ENCODE measurements at places on chromosomes 11 and 22.
A peak's percentile ranks its signal among the peaks of the same experiment; 100 is the strongest.

GRCh38 chr11:104817973-104818372 is 80.3 kb downstream of the CASP12 start:
- DNase-seq, result no peak

DNA sequence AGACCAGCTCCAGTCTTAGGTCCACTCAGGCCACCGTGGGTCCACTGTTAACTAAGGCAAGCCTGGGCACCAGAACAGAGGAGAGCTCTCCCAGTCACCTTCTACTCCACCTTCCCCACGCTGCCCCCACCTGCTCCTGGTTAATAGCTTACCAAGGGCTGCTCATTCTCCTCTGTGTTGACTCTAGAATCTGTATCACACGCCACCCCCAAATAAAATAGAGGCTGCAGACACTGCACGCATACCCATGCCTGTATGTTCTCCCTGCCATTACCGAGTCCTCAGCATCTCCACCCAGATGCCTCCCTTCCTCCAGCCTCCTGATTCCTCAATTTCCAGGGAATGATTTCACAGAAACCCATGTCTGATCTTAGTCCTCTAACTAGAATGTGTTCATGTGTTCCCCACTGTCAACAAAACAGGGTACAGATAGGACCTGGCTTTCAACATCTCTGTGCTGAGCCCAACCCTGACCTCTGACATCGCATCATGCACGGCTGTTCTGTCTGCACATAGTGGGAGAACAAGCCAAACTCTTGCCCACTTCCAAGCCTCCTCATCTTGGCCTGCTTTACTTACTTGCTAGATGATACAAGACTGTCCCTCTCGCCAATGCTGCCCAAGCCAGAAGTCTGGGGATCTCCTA is 49.8 kb downstream of the SMCO4 start:
- peak; percentile 17 for DNase-seq

DNA sequence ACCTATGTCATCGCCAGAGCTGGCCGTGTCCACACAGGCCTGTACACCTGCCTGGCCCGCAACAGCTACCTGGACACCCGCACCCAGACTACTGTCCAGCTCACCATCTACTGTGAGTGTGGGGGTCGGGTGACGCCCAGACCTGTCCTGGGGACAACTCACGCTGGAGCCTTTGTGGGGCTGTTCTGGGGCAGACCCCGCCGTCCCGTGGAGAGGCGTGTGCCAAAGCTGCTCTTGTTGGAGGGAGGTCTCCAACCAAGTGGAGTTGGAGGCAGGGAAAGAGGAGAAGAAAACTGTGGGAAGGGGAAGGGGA is 4.3 kb downstream of the VSIG10L2 start:
- no peak for DNase-seq

DNA sequence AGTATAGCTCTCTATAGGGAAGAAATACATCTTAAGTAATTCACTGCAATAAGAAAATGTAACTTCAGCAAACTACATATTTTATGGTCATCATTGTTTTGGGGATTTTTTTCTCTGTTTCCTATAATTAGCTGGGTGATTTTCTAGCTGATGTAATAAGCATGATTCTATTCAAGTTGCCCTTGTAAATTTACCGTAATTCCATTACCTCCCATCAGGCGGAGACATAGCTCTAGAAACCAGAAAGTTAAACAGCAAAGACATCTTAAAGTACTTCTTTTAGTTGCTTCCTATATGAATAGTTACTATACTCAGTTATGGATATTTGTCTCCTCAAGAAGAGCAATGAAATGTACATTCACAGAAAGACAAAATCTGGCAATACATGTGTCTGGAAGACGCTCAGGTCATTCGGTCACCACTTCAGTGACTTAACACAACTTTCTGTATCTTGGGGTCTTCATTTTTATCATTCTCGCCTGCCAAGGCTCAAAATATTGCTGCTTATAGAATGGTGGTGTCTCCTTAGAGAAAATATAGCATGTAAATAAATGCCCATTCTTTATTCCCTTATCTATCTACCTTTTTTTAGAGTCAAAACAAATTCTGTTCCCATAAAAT is 239.9 kb upstream of the ZC3H12C start:
- peak; percentile 70 for DNase-seq

GRCh38 chr11:57751176-57751575 is 443 bp downstream of the BTBD18 start:
- no peak for DNase-seq

- DNase-seq, result no peak
Measured at GRCh38 chr11:45385844-45386243, 99.7 kb upstream of the SYT13 start.

DNA sequence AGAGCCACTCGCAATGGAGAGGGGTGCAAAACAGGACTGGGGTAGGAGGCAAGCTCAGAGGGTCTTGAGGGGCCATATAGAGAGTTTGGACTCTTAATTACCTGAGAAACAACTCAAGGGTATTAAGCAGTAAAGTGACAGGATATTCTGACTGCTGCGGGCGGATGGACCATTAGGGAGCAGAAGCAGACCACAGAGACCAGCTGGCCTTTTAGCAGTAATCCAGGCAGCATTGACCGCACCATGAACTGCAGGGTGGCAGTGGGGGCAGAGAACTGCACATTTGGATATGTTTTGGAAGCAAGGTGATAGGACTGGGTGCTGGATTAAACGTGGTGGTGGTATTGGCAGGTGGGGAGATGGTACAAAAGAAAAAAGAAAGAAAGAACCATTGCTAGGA is 125.3 kb downstream of the DBX1 start:
- no peak for DNase-seq

Data from NCI-H69 (cell line).